ENCODE measurements at places on chromosomes 12 and 14.

- DNase-seq, result no peak
Observed at GRCh38 chr14:81771651-81772275, 238.1 kb upstream of the SEL1L start.

- DNase-seq, result no peak
Observed at GRCh38 chr14:89373185-89373584, 43.8 kb downstream of the FOXN3 start.

- no peak for DNase-seq
Observed at GRCh38 chr14:24947131-24947530, 102.8 kb downstream of the STXBP6 start.

DNA sequence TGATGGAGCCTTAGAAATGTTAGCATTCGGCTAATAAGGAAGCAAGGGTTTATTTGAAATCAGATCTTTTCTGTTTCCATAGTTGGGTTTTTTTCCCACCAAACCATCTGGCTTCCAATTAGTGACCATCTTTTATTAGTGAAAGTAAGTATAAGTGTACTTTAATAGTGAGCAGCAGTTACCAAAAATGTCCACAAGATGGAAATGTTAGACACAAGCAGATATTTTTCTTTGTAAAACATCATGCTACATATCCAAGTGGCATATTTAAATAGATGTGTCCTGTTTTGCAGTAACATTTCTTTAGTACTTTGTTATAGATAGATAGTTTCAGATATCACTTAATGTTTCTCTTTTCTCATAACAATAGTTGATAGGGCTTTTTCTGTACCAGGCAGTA is 28.8 kb downstream of the YEATS4 start:
- peak; percentile 67 for DNase-seq

DNA sequence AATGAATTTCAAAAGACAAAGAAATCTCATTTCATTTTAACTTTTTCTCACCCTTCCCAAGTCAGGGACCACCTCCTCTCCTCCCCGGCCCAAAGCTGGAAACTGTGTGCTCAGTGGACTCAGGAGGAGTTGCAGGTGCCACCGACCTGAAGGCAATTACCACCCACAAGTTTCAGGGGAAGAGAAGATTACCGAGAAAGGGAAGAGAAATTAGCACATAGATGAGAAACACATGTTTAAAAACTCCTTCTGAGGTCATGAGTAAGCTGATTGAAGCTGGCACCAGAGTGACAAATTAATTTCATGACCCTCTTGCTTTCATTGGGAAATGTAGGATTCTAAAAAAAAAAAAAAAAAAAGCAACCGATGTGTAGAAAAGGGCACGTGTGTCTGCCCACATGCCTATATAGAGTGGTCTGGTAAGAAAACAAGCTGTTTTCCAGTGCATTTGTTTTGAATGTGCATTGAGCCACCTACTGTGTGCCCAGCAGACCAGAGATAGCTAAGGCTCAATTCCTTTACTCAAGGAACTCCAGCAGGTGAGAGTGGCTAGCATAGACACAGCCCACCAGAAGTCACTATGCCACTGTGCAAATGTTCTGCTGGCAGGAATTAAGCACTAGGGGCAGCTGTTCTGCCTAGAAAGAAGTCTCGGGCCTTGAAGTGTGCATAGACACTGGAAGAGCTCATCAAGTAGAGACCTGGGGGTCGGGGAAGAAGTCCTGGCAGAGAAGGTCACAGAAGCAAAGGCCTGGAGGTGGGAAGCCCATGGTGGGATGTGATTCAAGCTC is 30.5 kb downstream of the DPF3 start:
- no peak for DNase-seq

GRCh38 chr12:57772429-57773322 is at the start of gene EEF1AKMT3:
Gene EEF1AKMT3 (plus strand): TSS chr12:57772614. CDS start chr12:57772725, 111 bp downstream.
- peak; percentile 75 for DNase-seq

- no peak for DNase-seq
Observed at GRCh38 chr12:57558864-57559263, 9.0 kb downstream of the KIF5A start.
